ENCODE measurements at places on chromosomes 2 and 18.

DNA sequence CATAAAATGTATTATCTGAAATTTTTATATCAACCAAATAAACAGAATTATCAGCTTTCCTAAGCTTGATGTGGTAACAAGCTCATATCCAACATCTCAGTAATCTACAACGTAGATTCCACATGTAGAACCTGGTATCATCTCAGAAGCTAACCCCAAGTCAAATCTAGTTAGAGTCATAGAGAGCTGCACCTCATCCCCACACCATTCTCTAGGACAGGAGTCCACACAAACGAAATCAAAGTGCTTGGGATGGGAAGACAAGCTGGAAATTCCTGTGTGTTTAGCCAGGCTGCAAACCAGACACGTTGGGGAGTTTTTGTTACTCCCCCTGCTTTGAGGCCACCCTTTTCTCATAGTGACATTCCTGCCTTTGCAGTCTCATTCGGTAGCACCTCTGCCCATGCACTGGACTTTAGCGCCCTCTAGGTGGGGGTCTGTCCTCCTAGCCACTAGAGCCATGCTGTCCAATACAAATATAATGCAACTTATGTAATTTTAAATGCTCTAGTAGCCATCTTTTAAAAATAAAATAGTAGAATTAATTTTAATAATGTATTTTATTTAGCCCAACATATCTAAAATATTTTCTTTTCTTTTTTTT lies 28.1 kb upstream of the SATB2 start:
- DNase-seq, result no peak

DNA sequence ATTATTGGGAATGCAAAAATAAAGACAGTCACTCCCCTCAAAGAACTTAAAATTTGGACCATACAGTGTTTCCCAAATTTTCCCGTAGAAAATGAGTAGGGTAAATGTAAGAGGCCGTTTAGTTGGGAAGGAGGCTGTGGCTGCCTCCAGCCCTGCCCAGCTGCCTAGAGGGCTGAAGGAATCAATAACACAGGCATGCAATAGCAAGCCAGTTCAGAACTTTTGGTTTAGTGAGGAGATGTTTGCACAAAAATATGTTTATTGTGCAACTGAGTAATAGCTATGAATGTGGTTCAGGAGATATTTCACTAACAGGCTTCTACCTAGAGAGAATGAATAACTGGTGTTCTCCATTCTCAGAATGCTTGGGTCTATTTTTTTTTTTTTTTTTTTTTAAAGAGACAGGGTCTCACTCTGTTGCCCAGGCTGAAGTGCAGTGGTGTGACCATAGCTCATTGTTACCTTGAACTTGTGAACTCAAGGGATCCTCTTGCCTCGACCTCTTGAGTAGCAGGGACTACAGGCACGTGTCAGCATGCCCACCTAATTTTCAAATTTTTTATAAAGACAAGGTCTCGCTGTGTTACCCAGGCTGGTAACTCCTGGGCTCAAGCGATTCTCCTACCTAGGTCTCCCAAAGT lies 23.6 kb downstream of the UGP2 start:
- DNase-seq, result no peak

GRCh38 chr2:237191714-237192081 lies 106.0 kb downstream of the COPS8 start:
- no peak for DNase-seq

DNA sequence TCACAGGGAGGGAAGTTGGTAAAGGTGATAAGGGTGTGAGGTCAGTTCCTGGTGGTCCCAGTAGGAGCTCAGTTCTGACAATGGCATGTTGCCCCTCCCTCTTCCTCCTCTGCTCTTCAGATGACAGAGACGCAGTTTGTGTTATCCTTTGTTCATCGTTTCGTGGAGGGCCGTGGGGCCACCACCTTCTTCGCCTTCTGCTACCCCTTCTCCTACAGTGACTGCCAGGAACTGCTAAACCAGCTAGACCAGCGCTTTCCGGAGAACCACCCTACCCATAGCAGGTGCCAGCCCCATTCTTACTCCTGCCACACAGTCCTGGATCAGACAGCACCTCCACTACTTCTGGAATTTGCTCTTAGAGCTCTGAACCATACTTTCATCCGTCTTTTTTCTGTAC lies 2.3 kb downstream of the AGBL5 start:
- no peak for DNase-seq

- no peak for DNase-seq
These were observed 15.5 kb upstream of the ECEL1 start for GRCh38 chr2:232502911-232503808.

DNA sequence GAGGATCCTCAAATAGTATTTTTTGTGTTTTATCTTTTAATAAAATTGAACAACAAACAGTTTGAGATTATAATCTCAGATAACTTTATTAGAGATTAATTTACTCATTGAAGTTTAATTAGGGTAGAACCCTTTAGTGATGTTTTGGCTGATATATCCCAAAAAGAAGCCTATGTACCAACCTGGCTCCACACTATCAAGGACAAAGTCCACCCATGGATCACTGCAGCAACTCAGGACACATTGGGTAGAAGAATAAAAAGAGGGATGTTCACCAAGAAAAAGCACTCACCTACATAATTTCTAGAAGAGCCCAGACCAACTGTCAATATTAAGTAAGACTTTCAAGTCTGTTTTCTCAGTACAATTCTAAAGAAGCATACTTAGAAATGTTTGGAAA lies 112.9 kb downstream of the EXOC6B start:
- no peak for DNase-seq

- no peak for DNase-seq
These were observed 140.6 kb downstream of the GCA start for GRCh38 chr2:162484551-162484950.

Measured in Panc1 (cell line).